Amniotic stem cell (primary cell): ENCODE measurements at places on chromosomes 11 and 22.

DNA sequence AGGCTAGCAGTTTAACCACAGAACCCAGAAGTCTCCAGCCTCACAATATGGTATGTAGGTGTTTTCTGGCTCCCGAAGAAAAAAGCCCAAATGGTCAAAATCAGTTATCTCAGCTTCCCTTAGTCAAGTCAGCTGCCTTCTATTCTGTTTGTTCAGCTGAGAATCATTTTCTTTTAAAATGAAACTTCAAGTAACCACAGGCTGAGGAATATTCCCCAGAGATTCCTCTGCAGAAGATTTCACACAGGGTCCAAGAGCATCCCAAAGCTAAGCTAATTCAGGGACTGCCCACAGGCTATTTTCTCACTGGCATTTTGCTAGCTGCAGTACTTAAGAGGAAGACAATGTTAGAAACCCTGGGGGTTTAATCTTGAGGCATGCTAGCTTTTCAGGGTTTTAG, 977.0 kb upstream of the CHORDC1 start:
- no peak for DNase-seq

DNA sequence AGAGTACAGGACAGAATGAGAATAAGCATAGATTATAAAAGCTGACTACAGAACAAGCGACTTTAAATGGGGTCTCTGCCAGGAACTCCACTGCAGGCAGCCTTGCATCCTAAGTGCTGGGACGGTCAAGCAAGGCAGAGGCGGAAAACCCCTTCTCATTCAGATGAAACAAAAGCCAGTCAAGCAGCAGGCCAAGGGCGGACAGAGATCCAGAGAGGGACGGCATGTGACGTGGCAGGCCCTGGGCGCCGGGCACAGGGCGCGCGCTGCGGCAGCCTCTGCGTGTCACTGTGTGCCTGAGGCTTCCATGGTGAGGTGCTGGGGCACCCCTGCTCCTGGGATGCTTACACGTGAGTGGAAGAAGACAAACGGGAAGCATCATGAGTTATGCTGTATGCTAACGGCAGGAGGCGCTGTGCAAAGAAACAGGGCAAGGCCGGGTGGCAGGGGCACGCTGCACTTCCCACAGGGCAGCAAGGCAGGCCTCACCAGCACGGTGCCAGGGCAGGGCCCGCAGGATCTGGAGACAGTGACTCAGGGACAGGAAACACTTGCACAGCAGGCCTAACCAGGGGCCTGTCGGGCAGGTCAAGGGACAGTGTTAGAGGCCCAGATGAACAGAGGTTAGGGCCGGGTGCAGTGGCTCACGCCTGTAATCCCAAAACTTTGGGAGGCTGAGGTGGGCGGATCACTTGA, 6.2 kb downstream of the TOLLIP start:
- DNase-seq = no peak

GRCh38 chr11:75801362-75802020, 13.5 kb upstream of the UVRAG start:
- no peak for DNase-seq

GRCh38 chr22:19666673-19667593, 47.4 kb upstream of the SEPTIN5 start:
- DNase-seq = no peak

GRCh38 chr22:30214703-30215407, 31.7 kb downstream of the LIF start:
- no peak for DNase-seq

DNA sequence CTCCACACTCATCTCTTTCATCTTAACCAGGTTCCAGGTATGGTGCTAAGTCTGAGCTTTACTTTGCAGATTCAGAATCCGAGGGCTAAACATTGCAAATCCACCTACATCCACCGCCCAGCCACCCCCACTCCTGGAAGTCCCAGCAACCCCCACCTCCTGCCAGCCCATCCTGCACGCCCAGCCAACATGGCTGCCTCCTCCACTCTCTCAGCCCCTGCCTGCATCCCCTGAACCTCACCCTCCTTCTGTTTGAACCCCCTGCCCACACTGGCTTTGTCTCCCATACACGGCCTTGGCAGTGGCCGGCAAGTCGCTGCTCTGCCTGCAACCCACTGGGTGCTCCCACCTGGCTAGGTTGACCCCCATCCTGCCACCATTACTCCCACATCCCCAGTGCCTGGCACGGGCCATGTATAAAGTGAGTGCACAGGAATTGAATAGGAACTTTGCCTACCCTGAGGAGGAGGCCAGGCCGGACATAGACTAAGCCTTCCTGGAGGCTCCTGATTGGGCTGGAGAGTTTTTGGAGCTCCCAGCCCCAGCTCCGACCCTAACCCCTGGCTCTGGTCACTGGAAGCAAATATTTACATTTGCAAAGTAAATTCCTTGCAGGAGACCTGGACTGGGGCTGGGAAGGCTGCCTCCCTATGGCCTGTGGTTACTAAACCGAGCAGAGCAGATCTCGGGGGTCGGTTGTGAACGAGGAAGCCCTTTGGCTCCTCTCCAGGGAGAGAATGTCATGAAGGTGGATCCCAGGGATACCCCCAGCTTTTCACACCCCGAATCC, 14.4 kb downstream of the EMID1 start:
- DNase-seq = no peak

DNA sequence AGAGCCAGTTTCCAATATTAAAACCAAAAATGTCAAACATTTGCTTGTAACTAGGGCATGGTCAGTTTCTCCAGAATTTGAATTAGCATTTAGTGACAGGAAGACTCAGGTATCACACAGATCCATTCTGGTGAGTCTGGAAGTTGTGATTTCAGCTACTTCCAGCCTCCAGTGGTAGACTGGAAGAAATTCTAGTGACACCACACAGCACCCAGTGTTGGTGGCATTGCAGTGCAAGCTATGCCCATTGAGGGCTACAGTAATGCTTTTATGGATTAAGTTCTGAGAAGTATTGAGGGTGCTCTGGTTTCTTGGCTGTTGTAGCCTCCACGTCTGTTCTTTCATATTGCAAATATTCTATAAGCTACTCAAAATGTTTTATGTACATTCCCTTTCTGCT, 31.4 kb upstream of the MMP20 start:
- no peak for DNase-seq

DNA sequence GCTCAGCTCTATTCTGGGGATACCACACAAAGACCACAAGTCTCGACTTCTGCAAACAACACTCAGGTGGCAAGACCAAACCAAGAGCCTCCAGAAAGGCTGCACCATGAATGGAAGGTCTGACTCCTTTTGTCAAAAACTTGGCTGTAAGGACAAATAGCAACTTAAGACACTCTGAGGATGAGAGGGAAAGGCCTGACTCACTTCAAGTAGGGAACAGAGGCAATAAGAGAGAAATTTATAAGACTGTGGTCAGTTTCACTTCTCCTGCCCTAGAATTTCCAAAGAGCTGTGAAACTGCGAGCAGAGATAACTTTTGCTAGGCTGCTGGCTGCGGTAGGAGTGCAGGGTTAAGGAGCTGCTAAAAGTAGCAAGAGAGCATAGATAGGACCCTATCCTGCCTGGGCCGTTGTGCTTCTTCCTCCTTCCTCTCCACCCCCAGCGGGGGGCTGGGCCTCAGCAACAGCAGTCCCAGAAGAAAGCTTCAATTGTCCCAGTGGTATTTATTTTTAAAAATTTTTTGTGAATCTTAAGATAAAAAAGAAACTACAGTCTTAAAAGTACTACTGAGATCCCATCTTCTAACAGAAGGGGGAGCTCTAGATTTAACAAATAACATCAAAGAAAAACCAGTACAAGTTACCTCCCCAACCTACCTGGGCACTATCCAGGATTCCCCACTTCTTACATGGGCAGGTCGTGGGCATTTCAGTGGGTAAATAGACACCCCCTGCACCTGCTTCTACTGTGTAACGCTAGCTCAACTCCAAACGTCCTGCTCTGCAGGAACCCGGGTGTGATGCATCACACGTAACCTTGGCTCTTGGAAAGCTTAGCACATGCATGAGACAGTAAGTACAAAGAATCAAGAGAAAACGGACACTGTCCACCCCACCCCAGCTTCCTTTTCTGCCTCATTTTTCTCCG, 66.4 kb downstream of the SGSM3 start:
- DNase-seq = no peak

DNA sequence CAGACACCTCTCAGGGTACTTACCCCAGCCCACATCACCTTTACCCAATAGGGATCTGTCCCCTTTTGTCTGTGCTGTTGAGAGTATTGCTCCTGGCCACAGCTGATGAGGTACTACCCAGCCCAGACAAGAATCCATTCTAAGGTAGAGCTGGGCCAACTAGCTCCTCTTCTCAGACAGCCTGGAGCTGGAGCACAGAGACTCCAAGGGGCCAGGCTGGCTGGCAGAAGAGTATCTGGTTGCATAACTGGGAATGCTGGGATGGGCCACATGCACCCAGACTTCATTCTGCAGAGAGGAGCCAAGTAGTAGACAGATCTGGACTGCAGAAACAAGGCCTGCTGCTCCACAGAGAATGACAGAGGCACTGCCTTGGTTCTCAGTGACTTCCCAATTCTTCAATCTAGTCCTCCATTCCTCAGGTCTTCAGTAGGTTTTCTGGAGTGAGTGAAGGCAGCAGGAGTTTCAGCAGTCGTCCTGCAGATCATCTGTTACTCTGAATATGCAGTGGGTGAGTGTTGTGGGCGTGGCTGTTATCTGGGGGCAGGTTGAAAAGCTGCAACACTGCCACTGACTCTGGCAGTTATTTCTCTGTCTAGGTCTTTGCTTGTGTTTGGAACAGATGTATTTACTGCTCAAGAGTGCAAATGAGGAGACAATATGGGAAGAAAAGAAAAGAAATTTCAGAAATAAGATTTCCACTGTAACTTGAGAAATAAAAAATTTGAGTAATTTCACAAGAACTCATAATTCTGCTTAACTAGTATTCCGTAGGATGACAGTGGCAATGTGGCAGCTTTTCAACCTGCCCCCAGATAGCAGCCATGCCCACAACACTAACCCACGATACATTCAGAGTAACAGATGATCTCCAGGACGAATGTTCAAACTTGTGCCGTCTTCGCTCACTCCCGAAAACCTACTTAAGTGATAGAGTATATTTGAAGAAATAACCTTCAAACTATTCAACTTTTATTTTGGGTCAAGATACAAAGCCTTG, 34.9 kb downstream of the MAPK1 start:
- DNase-seq = no peak

DNA sequence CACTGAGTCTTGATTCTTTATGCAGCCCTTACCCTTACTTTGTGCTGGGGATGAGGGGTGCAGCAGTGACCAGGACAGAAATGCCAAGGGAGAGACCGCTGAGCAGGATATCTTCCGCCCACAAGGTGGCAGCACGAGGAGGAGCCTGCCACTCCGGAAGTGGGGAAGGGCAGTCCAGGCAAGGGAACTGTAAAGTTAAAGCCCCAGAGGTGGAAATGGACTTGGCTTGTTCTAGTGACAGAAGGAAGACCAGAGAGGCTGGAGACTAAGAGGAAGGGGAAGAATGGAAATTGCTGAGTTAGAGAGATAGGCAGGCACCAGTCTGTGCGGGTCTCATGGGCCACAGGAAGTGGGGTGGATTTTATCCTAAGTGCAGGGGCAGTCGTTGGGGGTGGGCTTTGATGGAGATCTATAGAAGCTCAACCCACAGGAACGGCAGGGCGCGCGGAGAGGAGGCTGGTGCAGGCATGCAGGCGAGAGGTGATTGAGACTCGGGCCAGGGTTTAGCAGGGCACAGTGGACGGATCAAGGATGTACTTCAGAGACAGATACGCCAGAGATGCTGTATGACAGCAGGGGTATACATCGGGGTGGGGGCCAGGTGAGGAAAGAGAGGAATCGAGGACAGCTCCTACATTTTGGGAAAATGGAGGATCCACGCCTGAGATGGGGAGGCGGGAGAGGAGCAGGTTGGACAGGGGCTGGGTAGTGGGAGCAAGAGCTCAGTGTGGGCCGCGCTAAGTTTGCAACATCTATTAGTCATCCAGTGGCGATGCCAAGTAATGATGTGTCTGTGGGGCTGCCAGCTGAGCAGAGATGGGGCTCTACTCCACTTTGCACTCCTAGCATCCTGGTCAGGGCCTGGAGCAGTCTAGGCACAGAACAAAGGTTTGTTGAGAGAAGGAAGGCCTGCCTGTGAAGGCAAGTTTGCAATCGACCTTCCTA, 3.3 kb upstream of the GRK2 start:
- DNase-seq = peak; percentile 64

DNA sequence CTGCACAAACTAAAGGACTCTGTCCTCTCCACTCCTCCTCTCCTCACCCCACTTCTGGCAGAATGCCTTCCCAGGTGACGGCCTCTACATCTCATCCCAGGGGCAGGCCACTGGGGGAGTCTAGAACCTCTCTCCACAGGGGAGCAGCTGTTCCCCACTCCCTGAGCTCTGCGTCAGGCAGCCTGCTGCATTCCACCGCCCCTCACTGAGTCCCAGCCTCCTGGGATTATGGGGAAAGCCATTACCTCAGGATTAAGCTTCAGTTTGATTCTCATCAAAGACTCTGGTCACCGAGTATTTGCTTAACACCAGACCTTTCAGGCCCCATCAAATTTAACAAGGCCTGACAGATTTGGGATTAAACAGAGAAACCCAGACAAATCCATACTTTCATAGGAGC, 405.9 kb downstream of the NXPE2 start:
- no peak for DNase-seq

DNA sequence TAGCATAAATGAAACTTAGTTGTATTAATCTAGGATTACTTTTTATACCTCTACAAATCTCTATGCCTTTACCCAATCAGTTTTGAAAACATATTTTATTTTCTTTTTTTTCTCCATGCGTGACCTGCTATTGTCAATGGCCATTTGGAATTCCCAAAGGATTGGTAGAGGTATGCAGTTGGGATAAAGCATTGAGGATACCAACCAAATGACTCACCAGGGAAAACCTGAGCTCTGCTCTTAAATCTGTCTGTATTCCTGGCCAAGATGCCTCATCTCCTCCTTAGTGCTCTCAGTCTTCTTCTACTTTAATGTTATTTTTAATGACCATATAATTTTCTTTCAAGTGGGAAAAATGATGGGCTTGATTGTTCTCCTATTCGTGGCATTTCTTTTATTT, 61.9 kb downstream of the EHF start:
- DNase-seq = no peak

- no peak for DNase-seq
Observed at GRCh38 chr11:132993991-132994502, 538.3 kb downstream of the OPCML start.

DNA sequence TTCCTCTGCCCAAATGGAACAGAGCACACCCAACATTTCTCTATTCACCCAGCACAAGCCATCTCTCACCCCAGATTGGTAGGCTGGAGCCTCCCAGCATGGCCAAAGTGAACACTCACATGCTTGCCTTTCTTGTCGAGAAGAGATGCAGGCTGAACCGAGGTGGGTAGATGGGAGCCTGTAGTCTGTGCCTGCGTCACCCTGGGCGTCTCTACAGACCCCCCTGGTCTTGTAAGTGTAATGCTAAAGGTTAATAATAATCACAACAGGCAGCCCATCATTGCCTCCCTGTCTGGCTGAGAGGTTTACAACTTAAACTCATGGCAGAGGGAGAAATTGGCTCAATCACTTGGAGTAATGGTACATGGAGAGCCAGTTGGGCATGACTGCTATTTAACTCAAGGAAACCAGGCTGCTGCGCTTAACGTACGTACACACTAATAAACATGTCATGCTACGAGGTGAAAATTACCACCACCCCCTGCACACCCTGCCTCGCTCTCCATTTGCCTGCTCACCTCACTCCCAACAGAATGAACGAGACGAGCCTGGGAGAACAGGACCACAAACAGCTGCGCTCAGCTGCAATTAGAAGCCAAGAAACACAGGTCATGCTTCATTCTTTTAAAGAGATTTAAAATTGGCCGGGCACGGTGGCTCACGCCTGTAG, 9.1 kb upstream of the ZBTB16 start:
- no peak for DNase-seq

- no peak for DNase-seq
Observed at GRCh38 chr11:43649501-43649900, 31.0 kb upstream of the HSD17B12 start.
